GM12878 (cell line): ENCODE measurements at places on chromosomes 4 and X. TPM values are rescaled to one million over a fixed set of nuclear protein-coding genes. Genes with fewer than 3 reads are reported as not detected.

Gene RASL11B
- total RNA-seq, result not detected in 2 replicates

Gene GC
- total RNA-seq, result 1.2 and 2.3 TPM in 2 replicates

DNA sequence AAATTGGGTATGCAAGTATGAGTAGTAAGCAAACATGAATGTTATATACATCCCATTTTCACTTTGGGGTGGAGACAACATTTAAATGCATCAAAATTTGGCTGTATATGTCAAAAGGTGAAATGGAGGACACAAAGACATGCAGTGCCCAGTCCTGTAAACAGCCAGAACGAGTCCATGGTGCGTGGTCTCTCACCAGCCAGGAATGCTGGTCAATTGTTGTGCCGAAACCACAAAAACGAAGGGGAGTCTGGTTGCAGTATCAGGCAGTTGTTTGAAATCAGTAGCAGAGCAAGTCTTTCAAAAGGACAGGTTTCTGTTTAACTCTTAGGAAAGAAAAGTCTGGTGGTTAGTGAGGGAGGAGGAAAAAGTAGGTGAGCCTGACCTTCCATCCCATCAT is 22.3 kb upstream of the RNF150 start:
- no peak overlapping the region for H3K4me3 ChIP-seq
- no peak for DNase-seq
- H3K27ac ChIP-seq, result no peak overlapping the region
- no peaks in the 10 kb centered on the region for H3K36me3 ChIP-seq
- no peaks in the 10 kb centered on the region for H3K27me3 ChIP-seq
- H3K4me1 ChIP-seq, result no peaks in the 10 kb centered on the region

GRCh38 chr4:23766344-23766743 is 123.5 kb downstream of the PPARGC1A start:
- no peaks in the 10 kb centered on the region for H3K4me1 ChIP-seq
- no peak overlapping the region for H3K4me3 ChIP-seq
- DNase-seq, result no peak
- no peak overlapping the region for H3K27ac ChIP-seq
- H3K36me3 ChIP-seq, result no peaks in the 10 kb centered on the region

DNA sequence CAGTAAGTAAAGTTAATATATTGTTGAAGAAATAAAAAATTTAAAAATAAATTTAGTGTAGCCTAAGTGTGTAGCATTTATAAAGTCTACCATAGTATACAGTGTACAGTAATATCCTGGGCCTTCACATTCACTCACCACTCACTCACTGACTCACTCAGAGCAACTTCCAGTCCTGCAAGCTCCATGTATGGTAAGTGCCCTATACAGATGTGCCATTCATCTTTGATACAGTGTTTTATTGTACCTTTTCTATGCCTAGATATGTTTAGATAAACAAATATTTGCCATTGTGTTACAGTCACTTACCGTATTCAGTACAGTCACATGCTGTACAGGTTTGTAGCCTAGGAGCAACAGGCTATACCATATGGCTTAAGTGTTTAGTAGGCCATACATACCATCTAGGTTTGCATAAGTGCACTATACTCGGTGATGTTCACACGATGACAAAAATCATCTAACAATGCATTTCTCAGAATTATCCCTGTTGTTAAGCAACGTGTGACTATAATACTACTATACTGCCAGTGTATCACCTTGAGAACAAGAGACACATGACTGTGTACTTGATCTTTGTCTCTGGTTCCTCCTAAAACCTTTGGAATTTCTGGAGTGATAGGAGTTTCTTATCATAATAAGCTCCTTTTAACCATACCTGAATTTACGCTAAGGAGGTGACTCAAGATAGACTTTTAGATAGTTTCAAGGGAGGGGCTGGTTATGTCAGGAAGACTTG is 25.8 kb upstream of the SEPTIN11 start:
- no peaks in the 10 kb centered on the region for H3K4me1 ChIP-seq
- no peaks in the 10 kb centered on the region for H3K27me3 ChIP-seq

DNA sequence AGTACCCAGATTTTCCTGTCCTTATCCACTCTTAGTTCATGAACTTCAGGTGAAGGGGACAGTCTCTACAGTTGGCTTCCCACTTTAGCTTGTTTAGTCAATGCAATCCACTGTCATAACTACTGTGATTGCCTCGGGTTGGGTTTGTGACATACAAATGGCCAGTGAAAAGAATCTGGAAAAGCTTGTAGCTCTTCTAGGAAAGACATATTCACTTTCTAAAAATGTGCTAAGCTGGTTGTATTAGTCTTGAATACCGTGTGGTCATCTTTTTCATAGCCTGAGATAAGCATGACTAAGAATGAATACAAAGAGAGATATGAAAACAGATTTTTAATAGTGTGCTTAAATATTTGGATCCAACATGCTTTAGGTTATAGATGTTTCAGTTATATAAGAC is 1443.5 kb upstream of the IGFBP7 start:
- H3K4me1 ChIP-seq, result no peaks in the 10 kb centered on the region
- no peaks in the 10 kb centered on the region for H3K36me3 ChIP-seq
- H3K27ac ChIP-seq, result no peak overlapping the region
- no peak overlapping the region for H3K4me3 ChIP-seq

DNA sequence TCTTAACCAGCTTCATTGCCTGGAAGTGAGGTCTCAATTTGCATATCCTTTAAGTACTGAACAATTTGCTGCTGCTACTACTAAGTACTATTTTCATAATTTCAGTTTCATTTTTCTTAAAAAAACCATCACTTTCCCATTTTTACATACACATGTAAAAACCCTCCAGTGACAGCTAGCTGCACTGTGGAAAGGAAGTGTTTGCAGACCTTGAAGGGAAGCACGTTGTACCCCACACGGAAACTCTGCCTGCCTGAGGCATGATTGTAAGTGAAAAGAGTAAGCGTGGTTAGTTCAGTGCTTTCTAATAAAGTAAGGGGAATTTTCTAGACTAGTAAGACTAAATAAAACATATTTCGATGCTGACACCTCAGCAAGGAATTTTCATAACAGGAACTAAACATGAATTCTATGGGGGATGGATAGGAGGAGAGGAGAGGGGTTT is 103.6 kb downstream of the RAPGEF2 start:
- peaks cover 4% of the 10 kb centered on the region; the same call in 1 of the 2 replicates for H3K36me3 ChIP-seq
- H3K27me3 ChIP-seq, result no peaks in the 10 kb centered on the region
- H3K27ac ChIP-seq, result peak overlapping the region; percentile 60
- H3K4me1 ChIP-seq, result peaks cover 27% of the 10 kb centered on the region

DNA sequence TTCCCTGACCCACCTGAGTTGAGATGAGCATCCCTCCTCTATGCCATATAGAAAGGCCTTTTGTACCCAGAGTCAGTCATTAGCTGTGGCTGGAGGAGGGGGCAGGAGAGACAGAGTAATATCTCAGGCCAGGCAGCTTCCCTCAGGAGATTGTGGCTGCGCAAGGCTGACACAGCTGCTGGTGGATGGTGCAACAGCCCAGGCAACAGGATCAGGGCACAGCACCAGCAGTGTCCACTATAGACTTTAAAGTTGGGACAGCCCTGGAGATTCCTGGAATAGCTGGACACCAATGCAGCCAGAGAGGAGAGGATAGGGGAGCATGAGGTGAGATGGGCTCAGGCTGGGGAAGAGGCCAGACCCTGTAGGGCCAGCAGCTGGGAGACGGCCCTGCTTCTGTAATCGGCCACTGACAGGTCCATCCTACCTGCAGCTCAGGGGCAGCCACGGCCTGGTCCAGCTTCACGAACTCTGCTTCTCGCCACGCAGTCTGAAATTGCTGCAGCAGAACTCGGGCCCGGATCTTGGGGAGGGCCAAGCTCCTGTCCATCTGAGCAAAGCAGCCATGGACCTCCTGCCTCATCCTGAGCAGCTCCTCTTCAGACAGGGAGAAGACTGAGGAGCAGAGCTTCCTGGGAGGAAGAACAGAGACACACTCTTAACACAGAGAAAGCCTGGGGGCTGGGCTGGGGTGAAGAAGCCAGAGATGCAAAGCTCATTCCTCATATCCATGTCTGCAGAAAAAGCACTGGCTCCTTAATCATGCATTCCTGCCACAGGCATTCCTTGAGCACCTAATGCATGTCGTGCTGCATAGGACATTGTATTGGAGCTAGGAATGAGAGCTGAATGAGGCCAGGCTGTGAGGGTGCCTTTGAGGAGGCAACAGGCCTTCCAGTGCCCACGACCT is 90.1 kb downstream of the EVC2 start:
- no peak for DNase-seq
- H3K27me3 ChIP-seq, result no peaks in the 10 kb centered on the region
- H3K4me3 ChIP-seq, result no peak overlapping the region
- no peak overlapping the region for H3K27ac ChIP-seq
